ENCODE measurements at places on chromosomes 6 and 20.

GRCh38 chr6:20444786-20445271 is 43.1 kb downstream of the E2F3 start:
- no peak for DNase-seq

- DNase-seq: no peak
These were observed 249.7 kb upstream of the AFDN start for GRCh38 chr6:167576828-167577503.

DNA sequence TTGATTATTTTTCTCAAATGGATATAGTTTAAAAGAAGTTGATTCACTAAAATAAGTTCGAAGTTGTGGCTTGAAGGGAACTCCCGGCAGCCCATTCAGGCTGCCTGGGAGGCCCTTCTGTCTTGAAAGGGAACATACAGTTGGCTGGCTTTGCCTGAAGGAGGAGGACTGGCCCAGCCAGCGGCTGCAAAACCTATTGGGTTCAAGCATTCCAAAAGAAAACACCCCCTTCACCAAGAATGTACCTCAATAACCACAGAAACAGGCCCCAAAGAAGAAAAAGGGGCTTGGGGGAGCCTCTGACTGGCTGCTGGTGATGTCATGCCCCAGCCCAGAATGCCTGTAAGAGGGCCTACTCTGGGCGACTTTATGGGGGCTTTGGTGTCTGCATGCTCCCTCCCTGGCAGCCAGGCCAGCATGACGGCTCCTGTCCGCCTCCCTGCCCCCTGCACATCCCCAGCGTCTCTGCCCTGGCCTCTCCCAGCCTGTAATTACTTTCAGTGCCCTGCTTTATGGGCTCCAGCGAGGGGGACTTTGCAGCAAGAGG is 36.5 kb downstream of the MAFB start:
- no peak for DNase-seq

- no peak for DNase-seq
These were observed 85.7 kb upstream of the F13A1 start for GRCh38 chr6:6405997-6406714.

GRCh38 chr20:31560094-31560745 is 44.9 kb upstream of the ID1 start:
- peak; percentile 52 for DNase-seq

- DNase-seq: no peak
These were observed 88.6 kb downstream of the OPRM1 start for GRCh38 chr6:154127657-154128056.

DNA sequence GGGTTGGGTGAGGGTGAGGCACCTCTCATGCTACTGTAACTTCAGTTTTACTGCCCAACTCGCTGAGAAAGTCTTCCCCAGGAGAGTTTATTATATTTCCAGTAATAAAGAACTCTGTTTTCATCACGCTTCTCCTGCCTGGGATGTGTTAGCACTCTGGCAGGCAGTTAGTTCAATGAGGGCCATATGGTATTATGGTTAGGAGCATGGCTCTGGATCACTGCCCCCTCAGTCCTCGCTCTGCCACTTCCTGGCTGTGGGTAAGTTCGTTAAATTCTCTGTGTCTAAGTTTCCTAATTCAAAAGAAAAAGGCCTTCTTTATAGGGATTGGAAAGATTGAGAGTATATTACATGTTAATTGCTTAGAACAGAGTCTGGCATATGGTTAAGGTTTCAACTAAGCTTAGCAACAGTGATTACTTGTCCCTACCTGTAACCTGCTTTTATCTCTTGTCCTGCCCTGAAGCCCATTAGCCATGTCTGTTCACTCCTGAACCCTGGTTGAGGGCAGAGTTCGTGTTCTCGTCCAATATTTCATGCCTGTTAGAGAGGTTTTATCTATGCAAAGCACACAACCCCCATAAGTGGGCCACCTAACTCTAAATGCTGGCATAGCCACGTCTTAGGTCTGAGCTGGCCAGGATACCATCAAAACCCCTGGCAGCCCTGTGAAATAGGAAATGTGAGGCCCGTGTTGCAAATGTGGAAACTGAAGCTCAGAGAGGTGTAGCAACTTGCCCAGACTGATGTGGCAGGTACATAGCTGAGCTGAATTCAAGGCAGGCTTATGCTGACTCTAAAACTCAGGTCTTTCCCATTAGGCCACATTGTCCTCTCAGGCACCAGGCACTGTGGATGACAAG is 342.5 kb upstream of the JARID2 start:
- DNase-seq: no peak

DNA sequence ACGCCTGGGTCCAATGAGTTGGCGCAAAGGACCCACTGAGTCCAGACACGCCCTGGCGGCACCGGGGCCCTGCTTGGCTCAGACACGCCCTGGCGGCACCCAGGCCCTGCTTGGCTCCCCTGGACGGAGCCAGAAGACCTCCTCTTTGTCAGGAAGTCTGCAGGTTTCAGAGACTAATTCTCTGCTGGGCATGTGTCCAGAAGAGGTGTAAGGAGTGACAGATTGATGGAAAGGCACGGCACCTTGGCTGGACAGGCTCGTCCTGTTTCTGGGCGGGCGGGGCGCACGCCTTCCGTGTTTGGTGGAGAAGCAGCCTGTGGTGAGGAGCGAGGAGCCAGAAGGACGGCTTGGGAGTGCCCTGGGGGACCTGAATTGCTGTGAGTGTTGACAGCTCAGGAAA is 23.1 kb upstream of the DACT2 start:
- DNase-seq: no peak

DNA sequence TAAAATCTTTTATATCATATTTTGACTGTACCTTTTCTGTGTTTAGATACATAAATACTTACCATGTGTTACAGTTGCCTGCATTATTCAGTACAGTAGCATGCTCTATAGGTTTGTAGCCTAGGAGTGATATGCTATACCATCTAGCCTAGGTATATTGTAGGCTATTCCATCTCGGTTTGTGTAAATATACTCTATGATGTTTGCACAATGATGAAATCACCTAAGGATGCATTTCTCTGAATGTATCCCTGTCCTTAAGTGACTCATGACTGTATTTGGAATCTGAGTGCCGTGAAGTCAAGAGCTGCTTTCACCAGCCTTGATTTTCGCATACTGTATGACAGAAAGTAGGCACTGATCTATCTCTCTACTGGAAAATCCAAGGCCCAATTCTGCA is 129.9 kb downstream of the UTRN start:
- DNase-seq: no peak

Measured in stimulated activated CD4-positive, alpha-beta T cell treated with anti-CD3 and anti-CD28 coated beads, Interleukin-1b, Interleukin-23, amount 100 ng/mL, for 24 hours (primary cell).